Naive thymus-derived CD4-positive, alpha-beta T cell (primary cell): ENCODE measurements at places on chromosomes 2 and 18. TPM values are rescaled to one million over a fixed set of nuclear protein-coding genes. Genes with fewer than 3 reads are reported as not detected.

The GATA6 gene
- total RNA-seq = 0.19 TPM

The IRS1 gene
- total RNA-seq = 3.3 TPM

The LOXL3 gene
- 0.50 TPM for total RNA-seq

The SLC4A5 gene
- total RNA-seq = 2.0 and 2.4 TPM in 2 replicates

The ACVR1 gene
- total RNA-seq = 13.3 TPM
